DMS53 (cell line): ENCODE measurements at places on chromosomes 6 and 20.
A peak's percentile ranks its signal among the peaks of the same experiment; 100 is the strongest.

- no peak for DNase-seq
Observed at GRCh38 chr6:56009636-56010035, 134.2 kb upstream of the BMP5 start.

DNA sequence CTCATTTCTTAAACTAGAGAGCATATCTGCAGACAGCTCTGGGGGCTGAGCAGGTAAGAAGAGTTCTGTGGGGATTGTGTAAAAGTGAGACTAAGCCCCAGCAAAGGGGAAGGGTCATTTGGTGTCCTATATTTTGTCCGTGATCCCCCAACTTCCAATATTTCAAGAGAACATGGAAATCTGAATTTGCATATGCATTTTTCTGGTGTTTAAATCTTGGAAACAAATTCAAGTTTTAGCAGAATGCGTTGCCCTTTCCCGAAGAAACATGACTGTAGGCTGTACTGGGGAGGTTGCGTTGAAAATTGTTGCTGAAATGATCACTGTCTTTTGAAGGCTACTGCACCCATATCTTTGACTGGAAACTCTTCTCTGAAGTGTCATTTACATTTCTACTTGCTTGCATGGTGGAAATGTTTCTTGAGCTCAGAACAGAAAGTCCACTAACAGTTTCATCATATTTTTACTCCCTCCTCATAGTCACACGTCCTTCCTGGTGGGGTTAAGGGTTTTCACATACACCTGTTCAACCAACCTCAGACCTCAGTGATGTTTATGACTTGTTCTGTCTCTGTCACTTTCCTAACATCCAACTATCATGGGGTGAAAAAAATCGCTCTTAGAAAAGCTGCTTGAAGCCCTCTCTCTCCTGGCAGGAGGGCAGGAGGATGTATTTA lies 140.3 kb downstream of the BCAS1 start:
- DNase-seq = no peak

GRCh38 chr20:62536871-62537401 lies 61.1 kb upstream of the GATA5 start:
- no peak for DNase-seq

DNA sequence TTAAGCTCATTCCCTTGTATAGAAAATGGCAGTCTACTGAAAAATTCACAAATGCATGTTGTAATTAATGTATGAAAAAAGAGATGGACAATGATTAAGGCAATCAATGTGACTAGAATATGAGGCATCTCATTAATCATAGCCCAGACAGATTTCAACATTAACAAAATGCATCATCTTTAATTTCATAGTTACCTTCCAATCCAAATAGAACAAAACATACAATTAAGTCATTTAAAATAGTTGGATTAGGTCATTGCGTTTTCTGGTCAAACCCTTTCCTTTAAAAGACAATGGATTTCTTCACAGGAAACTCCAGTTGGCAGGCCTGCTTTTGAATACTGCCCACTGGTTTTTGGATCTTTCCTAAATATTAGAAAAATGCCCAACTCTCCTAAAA lies 203.9 kb downstream of the HAO1 start:
- no peak for DNase-seq

DNA sequence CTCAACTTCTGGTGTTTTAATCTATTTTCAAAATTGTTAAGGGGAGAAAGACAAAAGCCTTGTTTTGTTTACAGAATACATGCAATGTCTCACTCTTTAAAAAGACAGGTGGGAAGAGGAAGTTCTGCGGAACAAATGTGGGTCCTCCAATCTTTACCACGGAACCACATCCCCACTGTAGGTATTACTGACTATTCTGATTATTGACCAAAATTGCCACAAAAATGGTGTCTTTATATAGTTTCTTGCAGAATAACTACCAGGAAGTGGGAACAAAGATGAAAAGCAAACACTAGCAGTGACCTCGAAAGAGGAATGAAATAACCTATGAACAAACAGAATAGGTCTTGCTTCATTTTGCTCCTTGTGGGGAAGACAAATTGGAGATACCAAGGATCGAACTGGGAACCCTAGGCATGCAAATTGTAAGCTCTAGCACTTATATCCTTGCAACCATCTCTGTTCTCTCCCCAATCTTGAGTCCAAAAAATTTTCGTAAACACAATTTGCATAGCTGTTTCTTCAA lies 106.7 kb downstream of the GPX5 start:
- no peak for DNase-seq

GRCh38 chr20:40997116-40997515 lies 31.5 kb upstream of the TOP1 start:
- DNase-seq = no peak

- DNase-seq = no peak
Observed at GRCh38 chr6:138484018-138484731, 15.1 kb downstream of the NHSL1 start.

DNA sequence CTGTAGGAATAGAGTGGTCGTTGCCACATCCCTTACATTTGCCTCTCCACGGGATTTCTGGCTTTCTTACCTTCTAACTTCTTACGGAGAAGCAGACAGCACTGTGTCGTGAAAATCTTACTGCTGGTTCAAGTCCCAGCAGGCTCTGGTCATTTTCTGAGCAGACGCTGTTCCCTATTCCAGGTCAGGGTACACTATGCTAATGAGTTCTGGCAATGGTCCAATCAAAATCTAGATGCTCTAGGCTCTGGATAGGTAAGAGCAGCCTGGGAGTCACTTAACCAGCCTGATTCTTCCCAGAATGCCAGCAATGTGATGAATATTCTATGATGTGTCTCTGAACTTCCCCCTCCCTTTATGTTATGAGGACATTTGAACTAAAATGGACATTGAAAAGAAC lies at the start of gene GCM1:
Gene GCM1, minus strand, starts transcription at position 158 of the 400 bp plus-strand sequence. CDS start 3,209 bp downstream, outside the sequence.
- DNase-seq = peak; percentile 11

DNA sequence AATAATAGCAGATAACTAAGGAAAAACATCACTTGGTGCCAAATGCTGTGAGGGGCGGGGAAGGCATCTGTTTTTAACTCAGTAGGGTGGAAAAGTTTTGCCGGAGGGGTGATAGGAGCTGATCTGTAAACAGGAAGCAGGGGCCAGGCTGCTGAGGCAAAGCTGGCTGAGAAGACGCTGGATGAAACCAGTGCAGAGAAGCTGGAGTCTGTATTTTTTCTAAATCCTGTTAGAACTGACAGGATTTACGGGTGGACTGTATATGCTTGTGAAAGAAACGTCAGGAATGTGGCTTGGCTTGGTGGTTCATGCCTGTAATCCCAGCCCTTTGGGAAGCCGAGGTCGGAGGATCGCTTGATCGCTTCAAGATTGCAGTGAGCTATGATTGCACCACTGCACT lies 5.6 kb downstream of the PCMTD2 start:
- DNase-seq = no peak

- peak; percentile 87 for DNase-seq
Observed at GRCh38 chr20:5658912-5659345, 91.3 kb upstream of the SHLD1 start.

DNA sequence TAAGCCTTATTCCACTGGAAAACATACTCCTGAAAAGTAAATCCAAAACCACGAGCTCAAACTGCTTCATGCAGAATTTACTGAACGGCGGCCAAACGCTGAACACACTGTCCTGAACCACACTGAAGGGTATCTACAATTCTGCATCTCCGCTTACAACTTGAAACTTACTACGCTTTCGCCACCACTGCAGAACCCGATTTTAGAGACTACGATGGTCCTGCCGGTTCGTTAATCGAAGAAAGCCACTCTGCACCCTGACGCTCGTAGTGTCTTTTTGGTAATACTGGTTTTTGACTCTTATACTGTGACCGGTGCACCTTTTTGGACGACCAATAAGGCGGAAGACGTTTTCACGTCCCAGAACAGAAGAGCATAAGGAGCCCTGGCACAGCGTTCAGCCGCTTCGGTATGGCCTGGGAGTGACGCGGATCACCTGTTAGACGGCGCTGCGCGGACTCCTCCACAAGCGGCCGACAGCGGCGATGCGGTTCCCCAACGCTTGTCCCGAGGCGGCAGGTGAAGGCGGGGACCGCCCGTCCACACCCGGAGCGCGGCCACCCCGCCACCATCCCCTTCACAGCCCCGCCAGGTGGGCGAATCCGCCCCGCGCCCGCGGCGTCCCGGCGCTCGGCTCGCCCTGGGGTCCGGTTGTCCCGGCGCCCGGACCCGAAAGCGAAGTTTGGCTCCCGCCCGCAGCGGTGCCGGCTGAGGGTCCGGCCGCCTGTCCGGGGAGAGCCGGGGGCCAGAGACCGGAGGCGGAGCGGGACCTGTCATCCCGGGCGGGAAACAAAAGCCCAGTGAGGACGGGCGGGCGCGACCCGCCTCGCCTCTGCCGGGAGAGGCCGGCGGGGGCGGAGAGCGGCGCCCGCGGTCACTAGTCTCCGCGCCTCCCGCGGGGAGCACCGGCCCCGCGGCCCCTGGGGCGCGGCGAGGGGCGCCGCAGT lies 784 bp downstream of the FKBP5 start:
- peak; percentile 77 for DNase-seq

DNA sequence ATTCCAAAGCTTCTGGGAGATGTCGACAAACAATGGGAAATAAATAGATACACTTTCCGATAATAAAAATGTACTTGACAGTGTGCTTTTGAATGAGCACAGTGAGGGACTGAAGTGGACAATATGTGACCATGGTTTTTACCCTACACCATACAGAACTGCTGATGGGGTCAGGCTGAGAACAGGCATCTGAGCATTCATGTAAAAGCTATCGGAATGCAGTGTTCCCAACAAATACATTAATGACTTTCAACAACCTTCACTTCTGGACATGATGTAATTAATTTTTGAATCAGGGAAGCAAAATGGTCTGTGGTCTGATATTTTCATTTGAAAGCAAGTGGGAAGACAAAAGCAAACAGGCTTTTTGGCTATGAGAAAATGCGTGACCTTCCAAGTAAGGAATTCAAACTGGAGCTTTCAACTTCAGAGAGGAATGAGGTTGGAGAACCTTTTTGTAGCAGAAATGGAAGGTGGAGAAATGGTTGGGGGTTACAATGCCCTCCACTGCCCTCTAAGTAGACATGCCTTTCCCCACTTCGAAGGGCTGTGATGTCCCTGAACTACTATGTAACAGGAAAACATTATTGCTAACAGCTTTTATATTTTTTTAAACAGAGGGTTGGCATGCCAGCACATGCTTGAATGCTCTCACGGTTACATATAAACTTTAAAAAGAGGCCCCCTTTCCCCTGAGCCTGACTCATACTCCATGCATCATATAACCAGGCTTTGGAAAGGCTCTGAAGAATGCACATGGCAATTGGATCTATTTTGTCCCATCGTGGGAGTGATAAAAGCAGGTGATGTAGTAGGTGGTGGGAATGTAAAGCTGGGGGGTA lies 203.5 kb upstream of the CITED2 start:
- DNase-seq = peak; percentile 6

- DNase-seq = peak; percentile 95
Observed at GRCh38 chr6:80523531-80523997, 417.1 kb downstream of the BCKDHB start.

GRCh38 chr6:137258170-137258569 lies 39.0 kb upstream of the IFNGR1 start:
- no peak for DNase-seq

GRCh38 chr20:38129893-38130609 lies 35.0 kb downstream of the TGM2 start:
- no peak for DNase-seq

GRCh38 chr20:33423141-33423834 lies 20.3 kb downstream of the SNTA1 start:
- DNase-seq = no peak

DNA sequence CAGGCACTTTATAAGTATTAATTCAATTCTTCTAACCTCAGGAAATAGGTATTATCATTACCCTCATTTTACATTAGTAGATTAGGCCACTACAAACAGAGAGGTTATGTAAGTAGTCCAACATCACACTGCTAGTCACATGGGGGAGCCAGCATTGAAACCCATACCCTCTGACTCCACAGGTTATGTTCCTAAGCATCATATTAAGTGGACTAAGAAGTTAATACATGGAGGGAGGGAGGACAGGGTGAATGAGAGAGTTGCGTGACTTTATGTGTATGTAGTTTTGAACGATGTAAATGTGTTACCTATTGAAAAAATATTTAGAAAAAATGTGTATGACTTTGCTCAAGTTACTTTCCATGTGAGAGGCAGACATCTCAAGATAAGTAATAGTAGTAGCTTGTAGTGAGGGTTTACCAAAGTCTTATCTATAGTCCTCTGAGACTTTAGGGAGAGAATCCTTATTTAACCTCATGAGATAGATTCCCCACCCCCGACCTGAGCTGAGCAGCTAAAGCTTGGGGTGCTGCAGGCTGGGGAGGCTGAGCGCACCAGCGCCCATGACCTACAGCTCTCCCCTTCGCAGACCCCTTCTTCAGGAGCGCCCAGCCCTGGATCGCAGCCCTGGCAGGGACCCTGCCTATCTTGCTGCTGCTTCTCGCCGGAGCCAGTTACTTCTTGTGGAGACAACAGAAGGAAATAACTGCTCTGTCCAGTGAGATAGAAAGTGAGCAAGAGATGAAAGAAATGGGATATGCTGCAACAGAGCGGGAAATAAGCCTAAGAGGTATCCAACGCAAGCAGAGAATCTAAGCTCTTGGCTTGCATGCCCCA lies 7.5 kb downstream of the BTN3A2 start:
- no peak for DNase-seq

GRCh38 chr20:3172933-3173609 lies at the start of gene LZTS3:
TSS of gene LZTS3 (minus strand) at chr20:3173549. CDS start at chr20:3167163, 6,386 bp downstream.
- DNase-seq = peak; percentile 86
